ENCODE measurements at places on chromosomes 3 and 15.
A peak's percentile ranks its signal among the peaks of the same experiment; 100 is the strongest.

GRCh38 chr15:68787609-68788263 lies 33.0 kb downstream of the ANP32A start:
- DNase-seq: peak; percentile 24

GRCh38 chr3:30618526-30618925 lies 12.1 kb downstream of the TGFBR2 start:
- no peak for DNase-seq

- DNase-seq: no peak
Measured at GRCh38 chr3:124142389-124142970, 150.6 kb upstream of the ROPN1 start.

DNA sequence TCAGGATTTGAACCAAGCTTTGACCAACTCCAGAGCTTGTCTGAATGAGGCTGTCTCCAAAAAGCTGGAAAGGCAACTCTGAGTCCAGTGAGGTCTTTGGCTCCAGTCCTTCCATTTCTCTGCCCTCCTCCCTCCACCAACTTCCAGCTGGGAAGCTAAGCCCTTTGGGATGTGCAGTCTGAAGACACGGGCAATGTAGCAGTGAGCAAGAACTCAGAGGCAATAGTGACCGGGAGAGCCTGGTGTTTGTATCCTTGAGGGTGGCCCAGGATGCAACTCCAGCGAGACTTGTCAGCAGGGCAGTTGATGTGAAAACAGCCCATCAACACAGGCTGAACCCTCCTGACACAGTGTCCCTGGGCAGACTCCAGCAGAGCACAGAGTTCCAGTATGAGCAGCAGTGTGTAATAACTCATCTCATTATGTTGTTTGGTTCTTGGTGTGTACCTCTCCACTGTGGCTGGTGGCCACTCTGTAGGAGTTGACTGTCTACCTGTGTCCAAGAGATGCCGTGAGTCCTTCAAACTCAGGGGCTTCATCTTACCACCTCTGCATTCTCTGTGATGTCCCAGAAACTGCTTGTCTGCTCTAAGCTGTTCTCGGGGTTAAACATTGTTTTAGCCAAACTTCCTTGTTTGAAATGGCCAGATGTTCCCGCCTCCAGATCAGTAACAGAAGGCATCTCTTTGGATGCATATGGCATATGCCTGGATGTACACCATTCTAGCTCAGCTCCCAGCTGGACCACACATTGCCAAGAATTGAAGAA lies 6.6 kb downstream of the CDCP1 start:
- DNase-seq: no peak

- DNase-seq: no peak
Measured at GRCh38 chr3:194548346-194549321, 61.8 kb upstream of the ATP13A3 start.

GRCh38 chr15:50675535-50676144 lies 11.0 kb downstream of the TRPM7 start:
- no peak for DNase-seq

DNA sequence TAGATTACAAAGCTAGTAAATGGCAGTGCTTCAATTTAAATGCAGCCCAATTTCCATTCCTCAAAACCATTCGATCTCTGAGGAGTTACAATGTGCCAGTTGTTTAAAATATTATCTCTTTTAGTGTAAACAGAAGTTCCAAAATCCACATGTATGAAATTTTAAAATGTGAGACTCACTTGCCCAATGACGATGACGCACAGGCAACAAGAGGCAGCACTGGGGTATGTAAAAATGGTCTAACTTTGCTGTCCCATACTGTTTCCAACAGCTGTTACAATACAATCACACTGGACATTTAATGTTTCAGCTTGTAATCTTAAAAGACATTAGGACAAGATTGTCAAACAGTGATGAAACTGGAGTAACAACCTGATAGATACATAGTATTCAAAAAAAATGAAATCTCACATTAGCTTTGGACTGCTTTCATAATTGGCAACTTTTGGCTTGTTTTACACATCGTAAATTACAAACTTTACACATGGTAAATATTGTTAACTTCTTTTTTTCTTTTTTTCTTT lies 12.2 kb downstream of the SLTM start:
- no peak for DNase-seq

- DNase-seq: no peak
Measured at GRCh38 chr3:187733371-187733770, 11.9 kb downstream of the BCL6 start.

DNA sequence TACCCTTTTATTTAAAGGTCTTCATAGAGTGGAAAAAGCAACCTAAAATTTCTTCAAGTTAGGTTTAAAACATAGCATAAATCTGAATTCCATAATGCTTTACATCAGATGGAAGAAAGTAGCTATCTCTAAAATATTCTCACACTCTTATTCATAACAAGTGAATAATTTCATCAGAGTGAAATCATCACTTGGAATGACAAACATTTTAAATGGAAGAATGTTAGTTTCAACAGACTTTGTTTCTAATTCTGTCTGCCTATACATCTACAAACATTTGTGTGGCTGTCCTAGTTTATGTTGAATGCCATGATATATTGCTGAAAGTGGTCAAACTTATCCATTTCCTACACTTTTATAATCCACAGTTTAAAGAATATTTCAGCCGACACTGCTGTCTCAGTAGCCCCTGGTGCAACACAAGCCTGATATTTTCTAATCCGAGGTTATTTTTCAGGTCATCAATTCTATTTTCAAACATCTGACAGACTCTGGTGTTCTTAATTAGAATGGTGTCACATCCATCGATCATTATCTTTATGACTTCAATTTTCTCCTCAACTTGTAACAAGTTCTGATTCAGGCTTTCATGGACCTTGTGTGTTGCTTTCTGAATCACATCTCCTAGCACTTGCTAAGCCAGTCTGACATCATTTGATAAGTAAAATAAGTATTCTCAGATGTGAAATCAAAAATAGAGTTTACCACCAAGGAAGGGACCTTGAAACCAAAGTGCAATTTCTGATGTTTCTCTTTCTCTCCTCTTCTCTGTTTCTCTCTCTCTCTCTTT lies 17.1 kb upstream of the CNTN3 start:
- DNase-seq: no peak

- no peak for DNase-seq
Measured at GRCh38 chr3:4406746-4407568, 60.1 kb downstream of the SUMF1 start.
